GM23338 (cell line): ENCODE measurements at places on chromosomes 16 and 17. TPM values are rescaled to one million over a fixed set of nuclear protein-coding genes. Genes with fewer than 3 reads are reported as not detected.

DNA sequence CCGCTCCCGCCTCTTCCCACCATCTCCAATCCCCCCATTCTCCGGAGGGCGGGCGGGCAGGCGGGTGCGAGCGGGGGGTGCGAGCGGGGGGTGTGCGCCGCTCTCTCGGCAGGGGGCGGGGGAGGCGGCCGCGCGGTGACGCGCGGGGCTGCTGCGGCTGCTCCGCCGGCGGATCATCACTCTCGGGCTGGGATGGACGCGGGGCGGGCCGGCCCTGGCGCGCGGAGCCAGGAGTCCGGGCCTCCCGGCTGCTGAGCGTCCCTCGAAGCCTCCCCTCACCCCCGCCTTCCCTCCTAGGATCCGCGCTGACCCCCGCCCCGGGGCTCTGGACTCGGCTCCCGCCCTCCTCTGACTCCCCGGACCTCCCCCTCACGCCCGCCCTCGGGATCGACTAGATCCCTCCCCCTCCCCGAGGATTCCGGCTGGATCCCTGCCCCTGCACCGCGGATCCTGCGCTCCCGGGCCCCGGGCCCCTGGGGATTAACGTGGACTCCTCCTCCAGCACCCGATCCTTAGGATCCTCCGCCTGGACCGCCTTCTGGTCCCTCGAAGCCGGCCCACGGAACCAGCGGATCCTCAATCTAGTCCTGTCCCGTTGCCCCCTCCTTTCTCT lies 946 bp upstream of the TMEM256 start:
- DNase-seq: peak; percentile 86

GRCh38 chr16:54519161-54519695 lies 232.6 kb upstream of the IRX3 start:
- DNase-seq: no peak

GRCh38 chr16:4917117-4917516 lies 19.8 kb downstream of the PPL start:
- no peak for DNase-seq

DNA sequence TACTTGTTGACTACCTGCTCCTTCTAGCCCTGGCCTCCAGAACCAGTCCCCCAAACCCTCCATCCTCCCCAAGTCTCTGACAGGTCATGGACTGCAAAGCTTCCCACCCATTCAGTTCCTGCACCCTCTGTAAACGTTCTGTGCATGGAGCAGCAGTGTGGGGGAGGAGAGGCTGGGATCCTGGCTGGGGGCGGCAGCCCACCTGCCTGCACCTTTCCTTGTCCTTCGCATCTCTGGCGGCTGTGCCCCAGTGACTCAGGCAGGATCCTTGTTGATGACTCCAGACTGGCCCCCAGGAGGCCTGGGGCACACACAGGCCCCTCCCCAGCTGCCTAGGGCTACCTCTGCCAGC lies 1.6 kb upstream of the PKMYT1 start:
- DNase-seq: no peak

GRCh38 chr17:3903881-3904290 lies 11.0 kb upstream of the CAMKK1 start:
- DNase-seq: no peak

DNA sequence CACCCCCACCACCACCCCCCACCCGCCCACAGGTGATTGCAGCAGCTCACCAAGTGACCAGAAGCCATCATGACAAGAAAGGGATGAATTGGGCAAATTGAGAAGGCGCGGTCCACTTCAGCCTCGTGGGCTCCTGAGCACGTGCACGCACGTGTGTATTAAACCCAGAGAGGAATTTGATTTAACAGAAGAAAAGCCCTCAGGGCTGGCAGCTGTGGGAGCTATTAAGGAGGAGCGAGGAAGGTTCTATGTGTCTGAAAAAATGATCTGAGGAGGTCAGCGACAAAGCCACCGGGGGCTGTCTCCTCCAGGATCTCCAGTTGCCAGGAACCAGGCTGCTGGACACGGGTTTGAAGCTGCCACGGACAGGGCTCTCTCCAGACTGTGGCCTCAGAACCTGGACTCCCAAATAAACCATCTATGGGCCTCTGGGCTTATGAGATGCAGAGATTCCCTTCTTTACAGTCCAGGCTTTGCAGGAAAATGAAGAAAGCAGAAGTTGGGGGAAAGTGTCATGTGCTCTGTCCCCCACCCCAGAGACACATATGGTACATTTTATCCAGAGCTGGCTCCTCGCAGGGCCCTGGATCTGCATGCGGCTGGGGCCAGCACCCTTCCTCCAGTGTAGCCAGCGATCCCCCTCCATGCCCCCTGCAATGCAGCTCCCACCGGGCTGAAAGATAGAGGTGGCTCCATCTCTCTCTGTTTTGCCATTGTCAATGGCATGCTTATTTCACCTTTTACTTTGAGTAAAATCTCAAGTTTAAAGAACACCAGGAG lies 219.7 kb upstream of the RPL38 start:
- no peak for DNase-seq

GRCh38 chr17:924711-925475 lies 54.7 kb downstream of the NXN start:
- peak; percentile 64 for DNase-seq

The RSL1D1 gene
- 298 and 349 TPM in 2 replicates for total RNA-seq

The ITGB4 gene
- total RNA-seq: 9.7 and 10.3 TPM in 2 replicates

The C17orf78 gene
- not detected in 2 replicates for total RNA-seq

The VAC14 gene
- total RNA-seq: 70.8 and 77.7 TPM in 2 replicates

The KRT24 gene
- not detected in 2 replicates for total RNA-seq

The CIBAR2 gene
- not detected in 2 replicates for total RNA-seq

The CLEC10A gene
- not detected in 2 replicates for total RNA-seq

The INCA1 gene
- 2.1 TPM in 1 of 2 replicates, not detected in the other for total RNA-seq
